HFFc6 (cell line): ENCODE measurements at places on chromosomes 5 and 9.

DNA sequence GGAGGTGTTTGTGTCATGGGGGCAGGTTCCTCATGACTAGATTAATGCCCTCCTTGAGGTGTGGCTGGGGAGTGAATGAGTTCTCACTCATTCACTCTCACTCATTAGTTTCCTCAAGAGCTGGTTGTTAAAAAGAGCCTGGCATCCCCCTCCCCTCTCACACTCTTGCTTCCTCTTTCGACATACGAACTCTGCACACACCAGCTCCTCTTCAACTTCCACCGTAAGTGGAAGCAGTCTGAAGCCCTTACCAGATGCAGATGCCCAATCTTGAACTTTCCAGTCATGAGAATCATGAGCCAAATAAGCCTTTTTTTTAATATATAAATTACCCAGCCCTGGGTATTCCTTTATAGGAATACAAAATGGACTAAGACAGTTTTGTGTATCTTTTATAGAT is 82.5 kb downstream of the SPRY4 start:
- DNase-seq = no peak

GRCh38 chr5:151719228-151720000 is 32.7 kb upstream of the SPARC start:
- peak; percentile 57 for DNase-seq

DNA sequence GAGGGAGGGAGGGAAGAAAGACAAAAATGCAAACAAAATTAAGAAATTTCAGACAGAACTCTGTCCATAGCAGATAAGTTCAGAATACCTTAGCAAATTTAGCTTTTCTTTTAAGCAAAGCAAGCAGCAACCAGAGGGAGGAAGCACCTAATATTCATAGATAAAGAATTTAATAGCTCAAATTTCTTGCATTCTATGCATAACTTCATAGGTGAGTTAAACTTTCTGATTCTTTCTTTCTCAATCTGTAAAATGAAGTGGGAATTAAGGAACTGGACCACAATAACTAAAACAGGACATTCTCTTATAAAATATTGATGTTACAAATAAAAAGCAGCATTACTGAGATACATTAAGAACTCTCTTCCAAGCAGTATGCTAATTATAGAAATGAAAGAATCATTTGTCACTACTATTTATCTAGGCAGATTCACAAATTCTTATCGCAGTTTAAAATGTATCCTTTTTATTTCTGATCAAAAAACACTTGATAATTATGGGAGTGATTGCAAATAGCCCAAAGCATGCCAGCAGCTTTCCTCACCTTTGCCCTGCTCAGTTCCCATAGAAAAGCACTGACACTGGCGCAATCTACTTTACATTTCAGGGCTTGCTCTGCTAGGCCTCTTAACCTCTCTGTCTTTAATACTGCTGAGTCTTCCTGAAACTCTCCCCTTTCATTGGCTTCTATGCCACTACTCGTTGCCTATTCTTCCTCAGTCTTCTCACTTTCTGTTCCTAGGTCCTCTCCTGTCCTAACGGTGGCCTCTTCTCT is 341.8 kb downstream of the PIK3R1 start:
- no peak for DNase-seq

GRCh38 chr9:96867079-96867804 is 12.9 kb upstream of the ZNF782 start:
- DNase-seq = no peak

GRCh38 chr5:59390074-59390659 is 503.4 kb downstream of the PDE4D start:
- DNase-seq = peak; percentile 21

DNA sequence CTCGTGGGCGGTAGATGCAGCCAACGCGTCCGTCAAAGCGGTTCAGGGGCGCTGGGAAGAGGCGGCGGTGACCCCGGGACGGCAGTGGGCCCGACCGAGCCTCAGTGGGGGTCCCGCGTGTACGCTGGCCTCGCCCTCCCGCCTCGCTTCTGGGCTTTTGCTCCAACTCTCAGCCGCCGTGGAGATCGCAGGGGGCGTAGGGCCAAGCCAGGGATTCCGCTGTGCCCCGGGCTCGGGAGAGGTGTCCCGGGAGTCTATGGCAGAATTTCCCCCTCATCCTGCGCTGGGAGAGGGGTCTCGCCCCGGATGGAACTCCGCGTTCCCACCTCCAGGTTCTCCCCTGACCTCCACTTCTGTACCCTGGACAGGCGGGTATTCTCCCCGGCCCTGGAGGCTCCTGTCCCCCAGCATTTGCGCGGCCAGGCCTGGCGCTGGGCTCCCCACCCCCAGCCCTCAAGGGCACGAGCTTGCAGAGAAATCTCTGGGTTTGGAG is 131.9 kb downstream of the MRPL36 start:
- DNase-seq = no peak

- peak; percentile 55 for DNase-seq
Observed at GRCh38 chr9:134525841-134526583, 115.6 kb upstream of the COL5A1 start.

DNA sequence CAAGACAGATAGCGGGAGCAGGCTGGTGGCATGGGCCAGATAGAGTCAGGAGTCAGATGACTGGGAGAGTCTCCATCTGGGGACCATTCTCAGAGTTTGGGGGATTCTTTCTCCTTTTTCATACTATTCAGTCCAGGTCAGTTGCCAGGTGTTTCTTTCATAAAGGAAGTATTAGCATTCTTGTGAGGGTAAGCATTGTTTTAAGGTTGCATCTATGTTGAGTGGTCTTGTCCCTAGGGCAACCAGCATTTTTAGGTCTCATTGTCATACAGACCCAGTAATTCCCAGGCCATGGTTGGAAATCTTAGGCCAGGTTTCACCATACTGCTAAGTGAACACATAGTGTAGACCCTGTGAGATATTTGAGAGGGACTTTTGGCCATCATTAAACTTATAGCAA is 122.3 kb upstream of the POC5 start:
- DNase-seq = no peak

GRCh38 chr9:117597977-117598376 is 106.2 kb upstream of the TLR4 start:
- no peak for DNase-seq

GRCh38 chr5:74367241-74367733 is 273.2 kb downstream of the ENC1 start:
- DNase-seq = no peak

- DNase-seq = no peak
Observed at GRCh38 chr9:99828054-99828416, 6.3 kb downstream of the NR4A3 start.

DNA sequence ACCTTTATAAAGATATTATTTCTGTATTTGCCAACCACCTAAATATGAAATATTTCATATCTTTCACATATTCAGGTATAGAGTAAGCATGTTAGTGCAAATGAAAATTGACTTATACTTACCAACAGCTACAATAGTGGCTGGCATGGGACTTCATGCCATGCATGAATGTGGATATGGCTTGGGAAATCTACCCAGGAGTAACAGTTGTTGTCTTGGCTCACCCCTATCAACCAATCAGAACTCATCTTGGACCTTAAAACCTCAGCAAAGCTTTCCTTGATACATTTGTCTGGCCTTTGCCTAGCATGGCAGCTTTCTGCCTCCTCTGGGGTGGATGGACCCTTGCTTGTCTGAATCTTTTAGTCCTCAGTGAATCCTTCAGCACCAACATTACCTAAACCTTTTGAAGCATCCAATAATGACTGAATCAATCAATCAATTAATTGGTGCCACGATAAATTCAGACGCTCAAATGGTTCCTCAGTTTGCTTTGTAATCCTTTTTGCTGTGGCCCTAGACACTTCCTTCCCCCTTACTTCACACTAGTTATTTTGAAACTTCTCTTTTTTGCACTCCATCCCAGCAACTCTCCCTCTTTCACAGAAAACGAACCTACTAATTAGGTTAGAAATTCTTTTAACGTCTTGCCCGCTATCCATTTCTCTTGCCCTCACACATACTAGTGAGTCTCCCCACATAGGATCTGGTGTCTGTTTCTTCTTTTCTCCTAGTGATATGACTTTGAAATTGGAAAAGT is 132.3 kb upstream of the ZNF608 start:
- no peak for DNase-seq

DNA sequence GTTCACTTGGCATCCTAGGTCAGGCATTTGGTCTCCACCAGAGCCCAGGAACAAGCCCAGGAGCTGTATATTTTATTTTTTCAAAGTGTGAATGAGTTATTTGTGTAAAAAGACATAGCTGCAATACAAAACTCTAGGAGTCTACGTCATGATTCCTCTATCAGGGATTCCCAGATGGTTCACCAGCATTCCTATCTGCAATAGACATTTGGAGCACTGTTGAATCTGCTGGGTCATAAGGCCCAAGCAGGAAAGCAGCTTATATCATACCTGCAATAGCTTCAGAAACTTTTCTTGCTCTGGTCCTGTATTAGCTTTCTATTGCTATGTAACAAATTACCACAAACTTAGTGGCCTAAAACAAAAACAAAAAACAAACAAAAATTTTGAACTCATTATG is 16.7 kb upstream of the DELE1 start:
- DNase-seq = no peak

DNA sequence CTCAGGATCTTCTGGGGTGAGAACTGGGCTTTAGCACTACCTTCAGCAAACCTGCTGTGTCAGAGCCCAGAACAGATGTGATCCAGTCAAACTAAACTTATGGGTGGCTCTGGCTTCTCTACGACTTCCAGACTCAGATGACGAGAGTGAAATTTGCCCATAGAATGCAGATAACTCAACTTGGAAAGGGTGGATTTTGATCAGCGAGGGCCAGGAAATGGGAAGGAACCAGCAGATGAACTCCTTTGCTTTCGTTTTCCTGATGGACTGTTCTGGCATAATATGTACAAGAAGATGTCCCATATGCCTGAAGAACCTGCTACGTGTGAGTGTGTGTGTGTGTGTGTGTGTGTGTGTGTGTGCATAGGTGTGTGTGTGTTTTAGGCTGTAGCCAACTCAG is 132.0 kb upstream of the MOCS2 start:
- no peak for DNase-seq

DNA sequence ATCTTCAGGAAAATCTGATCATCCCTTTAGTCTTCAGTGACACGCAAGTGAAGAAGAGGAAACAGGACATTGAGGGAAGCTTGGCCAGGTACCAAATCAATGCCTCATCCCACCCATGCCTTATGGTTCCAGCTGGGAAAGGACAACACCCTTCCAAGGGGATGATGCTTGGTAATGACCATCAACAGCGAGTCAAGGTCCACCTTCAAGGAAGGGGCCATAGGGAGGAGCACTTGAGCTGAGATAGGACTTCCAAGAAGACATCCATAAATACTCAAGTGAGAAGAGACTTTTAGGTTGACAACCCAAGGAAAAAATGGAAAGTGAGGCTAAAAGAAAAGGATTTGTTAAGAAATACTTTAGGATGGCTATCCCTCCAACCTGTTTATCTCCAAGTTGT is 27.1 kb upstream of the GAS1 start:
- no peak for DNase-seq

DNA sequence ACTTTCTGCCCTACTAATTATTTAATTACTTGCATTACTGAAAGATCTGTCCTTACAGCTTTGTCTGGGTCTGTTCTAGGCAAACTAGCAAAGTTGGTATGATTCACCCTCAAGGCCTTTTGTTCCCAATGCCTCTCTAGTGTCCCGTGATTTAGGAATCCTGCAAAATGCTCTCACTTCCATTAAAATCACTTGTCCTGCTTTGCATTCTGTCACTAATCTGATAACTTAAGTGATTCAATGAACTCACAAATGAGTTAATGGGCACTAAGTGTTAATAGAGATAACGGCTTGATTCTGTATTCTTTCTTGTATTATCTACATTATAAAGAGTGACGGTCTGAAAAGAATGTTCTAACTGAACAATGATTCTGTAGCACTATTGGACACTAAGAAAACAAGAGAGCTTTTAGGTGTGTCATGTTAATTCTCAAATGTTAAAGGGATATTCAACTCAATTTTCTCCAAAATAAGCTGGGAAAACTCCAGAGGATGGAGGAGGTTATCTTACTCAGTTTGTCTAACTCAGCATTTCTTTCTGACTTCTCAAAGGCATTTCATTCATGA is 697.3 kb downstream of the CETN3 start:
- no peak for DNase-seq

DNA sequence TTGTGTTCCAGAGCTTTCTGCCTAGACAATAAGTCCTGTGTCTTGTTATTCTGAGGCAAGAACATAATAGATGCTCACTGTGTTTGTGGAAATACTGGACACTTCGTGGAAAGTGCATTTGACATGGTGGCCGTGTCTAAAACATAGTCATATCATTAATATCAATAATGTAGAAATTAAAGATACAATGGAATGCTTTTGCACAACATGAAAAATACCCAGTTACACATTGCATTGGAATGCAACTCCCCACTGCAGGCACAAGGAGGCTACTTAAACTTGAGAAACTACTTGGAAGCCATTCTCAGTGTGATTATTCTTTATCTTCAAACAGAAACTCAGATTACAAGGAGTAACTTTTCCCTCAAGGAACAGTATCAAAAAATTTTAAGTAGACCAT is 145.3 kb upstream of the ZNF462 start:
- no peak for DNase-seq

GRCh38 chr9:90967145-90967538 is 165.5 kb downstream of the SYK start:
- no peak for DNase-seq

- DNase-seq = no peak
Observed at GRCh38 chr5:78763659-78764189, 115.2 kb upstream of the LHFPL2 start.

- no peak for DNase-seq
Observed at GRCh38 chr9:22159586-22159985, 150.5 kb upstream of the CDKN2B start.
